IgD-negative memory B cell (primary cell): ENCODE measurements at places on chromosomes 12 and 14. TPM values are rescaled to one million over a fixed set of nuclear protein-coding genes. Genes with fewer than 3 reads are reported as not detected.

Gene DIO2
- not detected for polyA plus RNA-seq

Gene COQ10A
- polyA plus RNA-seq, result 15.1 TPM

Gene TAS2R7
- not detected for polyA plus RNA-seq

Gene ANKS1B
- not detected for polyA plus RNA-seq
